Stimulated activated CD4-positive, alpha-beta T cell treated with anti-CD3 and anti-CD28 coated beads, Interleukin-15, amount 100 ng/mL, for 48 hours (primary cell): ENCODE measurements at places on chromosomes 12 and 14.

DNA sequence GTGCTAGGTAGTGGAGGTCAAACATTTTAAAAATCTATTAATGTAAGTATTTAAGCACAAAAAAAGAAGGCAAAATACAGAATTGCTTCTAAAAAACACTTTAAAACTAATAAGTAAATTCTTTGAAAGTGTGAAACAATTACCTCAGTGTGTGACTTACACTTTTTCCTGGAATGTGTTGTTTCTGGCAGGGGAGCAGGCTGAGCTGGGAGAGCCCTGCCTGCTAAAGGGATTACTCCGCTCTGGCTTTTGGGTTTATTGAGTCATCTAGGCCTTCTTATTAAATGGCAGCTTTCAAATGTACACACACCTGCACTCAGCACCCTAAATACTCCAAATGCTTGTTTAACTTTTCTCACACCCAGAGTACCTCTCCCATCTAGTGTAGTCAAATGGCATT lies 279.8 kb downstream of the AKAP6 start:
- DNase-seq: no peak

- DNase-seq: no peak
Observed at GRCh38 chr12:103821773-103822172, 19.3 kb downstream of the NT5DC3 start.

- DNase-seq: no peak
Observed at GRCh38 chr12:105426766-105427165, 96.3 kb downstream of the C12orf75 start.

- DNase-seq: no peak
Observed at GRCh38 chr12:97452230-97452629, 10.4 kb upstream of the RMST start.

GRCh38 chr12:79885911-79886490 lies 48.9 kb downstream of the PPP1R12A start:
- DNase-seq: no peak

GRCh38 chr14:71336489-71337192 lies 429.4 kb downstream of the PCNX1 start:
- no peak for DNase-seq

- DNase-seq: no peak
Observed at GRCh38 chr12:22361785-22362184, 27.3 kb upstream of the ST8SIA1 start.

GRCh38 chr14:100484531-100485267 lies 102.5 kb downstream of the BEGAIN start:
- no peak for DNase-seq
